ENCODE measurements at places on chromosomes 7 and 10. TPM values are rescaled to one million over a fixed set of nuclear protein-coding genes. Genes with fewer than 3 reads are reported as not detected.
A peak's percentile ranks its signal among the peaks of the same experiment; 100 is the strongest.

DNA sequence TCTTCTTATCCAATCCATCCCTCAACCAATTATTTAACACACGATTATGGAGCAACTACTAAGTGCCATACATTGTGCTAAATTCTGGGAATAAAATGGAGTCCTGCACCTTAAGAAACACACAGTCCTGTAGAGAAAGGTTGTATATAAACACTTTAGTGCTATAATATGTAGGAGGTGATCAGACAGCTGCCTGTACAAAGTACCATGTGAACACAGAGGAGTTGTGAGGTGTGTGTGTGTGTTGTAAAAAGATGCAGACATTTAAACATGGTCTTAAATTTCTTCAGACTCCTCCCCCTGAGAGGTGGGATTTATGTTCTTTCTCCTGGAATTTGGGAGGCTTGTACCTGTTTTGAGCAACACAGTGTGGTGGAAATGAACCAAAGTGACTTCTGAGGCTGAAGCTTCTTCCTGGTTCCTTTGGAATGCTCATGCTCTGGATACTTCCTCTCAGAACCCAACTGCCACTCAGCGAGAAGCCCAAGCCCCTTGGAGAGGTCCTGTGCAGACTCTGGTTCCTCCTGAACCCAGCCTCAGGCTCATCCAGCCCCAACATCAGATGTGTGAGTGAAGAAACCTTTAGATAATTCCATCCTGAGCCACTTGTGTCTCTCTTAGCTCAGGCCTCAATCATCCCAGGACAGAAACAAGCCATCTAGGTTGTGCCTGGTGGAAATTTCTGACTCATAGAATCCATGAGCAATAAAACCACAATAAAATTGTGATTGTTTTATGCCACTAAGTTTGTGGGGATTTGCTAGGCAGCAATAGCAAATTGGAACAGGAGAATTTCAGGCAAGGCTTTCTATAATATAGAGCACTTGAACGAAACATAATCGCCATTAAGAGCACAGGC lies 161.2 kb upstream of the FAM3C start:
- DNase-seq: peak; percentile 84

GRCh38 chr10:2592360-2593160 lies 474.8 kb upstream of the PFKP start:
- DNase-seq: no peak

DNA sequence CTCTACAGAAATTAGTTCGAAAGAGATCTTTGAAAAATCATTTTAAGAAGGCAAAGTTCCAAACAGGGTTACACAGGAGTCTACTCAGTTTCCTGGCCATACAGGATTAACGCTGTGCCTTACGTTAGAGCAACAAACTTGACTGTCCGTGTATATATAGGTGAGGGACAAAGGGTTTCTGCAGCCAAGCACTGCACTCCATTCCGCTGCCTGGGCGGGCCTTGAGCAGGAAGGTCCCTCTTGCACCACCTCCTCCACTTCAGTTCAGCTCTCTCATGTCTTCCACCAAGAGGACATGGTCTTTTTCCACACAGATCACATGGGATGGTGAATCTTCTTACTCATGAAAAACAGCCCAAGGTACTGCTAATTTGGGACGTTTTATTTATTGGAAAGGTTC lies 43.2 kb downstream of the MCMBP start:
- no peak for DNase-seq

DNA sequence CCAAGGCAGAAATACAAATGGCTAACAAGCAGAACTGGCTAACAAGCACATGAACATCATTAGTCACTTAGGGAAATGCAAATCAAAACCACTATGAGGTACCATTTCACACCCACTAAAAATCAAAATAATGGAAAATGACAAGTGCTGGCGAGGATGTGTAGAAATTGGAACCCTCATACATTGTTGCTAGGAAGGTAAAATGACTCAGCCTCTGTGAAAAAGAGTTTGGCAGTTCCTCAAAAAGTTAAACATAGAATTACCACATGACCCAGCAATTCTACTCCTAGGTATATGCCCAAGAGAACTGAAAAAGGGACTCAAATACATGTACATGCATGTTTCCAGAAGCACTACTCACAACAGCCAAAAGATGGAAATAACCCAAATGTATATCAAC lies 52.8 kb upstream of the ANAPC16 start:
- peak; percentile 90 for DNase-seq

DNA sequence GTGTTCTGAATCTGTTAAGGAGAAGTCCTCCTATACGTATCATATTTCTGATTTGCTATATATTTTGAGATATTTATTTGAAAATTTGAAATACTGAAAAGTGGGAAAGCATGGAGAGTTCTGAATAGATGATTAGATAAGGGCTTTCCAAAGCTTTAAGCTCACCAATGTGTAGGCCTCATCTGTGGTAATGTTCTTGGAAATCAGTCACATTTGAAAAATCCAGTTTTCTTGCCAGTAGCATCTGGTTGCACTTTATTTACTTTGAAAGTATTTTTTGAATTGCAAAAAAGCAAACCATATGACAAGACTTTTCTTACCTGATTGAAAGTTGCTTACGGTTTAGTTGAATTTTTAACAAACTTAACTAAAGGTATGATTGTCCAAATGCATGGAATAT lies 21.7 kb downstream of the ADD3 start:
- DNase-seq: no peak

DNA sequence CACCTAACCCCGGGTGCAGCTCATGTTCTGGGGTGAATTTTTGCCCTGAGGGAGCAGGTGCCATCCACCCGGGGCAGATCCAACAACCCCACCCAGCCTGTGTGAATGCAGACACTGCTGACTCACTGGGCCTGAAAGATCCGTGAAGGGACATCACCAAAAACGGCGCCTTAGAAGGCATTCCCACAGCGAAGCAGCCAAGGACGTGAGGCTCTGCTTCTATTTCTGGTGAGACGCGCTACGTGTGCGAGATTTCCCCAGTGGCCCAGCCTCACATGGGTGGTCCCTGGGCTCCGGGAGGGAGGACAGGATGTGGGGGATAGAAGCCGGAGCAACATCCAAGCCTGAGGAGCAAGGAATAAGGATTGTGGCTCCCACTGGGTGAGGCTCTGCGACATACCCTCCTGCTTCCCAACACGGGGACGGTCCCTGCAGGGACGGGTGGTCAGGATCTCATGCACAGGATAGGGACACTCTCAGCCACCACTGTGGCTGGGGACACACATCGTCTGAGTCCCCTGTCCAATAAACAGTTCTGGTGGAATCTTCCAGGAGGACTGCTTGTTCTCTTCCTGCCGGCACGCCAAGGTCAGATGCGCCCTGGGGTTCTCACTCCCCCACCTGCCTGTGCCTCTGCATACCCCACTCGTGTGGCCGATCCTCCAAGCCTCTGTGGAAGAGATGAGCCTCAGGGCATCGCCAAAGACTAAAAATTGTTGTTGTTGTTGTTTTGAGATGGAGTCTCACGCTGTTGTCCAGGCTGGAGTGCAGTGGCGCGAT lies 70.2 kb downstream of the ZRANB1 start:
- DNase-seq: no peak

GRCh38 chr10:70283445-70284399 lies at the start of gene NPFFR1:
Gene NPFFR1, minus strand, starts transcription at chr10:70284004. Its CDS starts 328 bp downstream, at chr10:70283676.
- no peak for DNase-seq

- no peak for DNase-seq
These were observed 513.3 kb downstream of the MDFIC start for GRCh38 chr7:115435178-115435577.

DNA sequence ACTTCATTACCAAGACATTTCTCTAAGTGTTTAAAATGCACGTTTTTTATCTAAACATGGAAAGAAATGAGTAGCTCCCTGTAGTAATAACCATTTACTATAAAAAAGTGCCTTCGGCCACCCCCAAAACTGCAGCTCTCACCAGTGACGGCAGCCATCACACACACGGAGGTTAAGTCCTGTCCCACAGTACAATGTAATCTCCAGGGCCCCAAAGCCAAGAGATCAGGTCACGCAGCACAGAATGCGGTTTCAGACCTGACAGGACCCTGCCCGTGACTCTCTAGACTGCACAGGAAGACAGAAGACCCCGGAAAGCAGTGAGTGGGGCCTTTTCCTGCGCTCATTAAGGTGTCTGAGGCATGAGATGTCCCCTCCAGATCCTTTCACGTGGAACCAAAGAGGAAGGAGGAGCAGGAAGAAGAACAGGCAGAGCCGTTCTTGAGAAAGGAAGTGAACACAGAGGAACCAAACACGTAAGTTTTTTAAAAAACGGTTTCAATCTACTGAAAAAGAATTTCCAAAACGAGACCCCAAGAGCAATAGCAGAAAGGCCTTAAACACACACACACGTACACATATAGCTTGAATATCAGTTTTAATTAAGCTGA lies 125.7 kb downstream of the ZMYND11 start:
- DNase-seq: no peak

DNA sequence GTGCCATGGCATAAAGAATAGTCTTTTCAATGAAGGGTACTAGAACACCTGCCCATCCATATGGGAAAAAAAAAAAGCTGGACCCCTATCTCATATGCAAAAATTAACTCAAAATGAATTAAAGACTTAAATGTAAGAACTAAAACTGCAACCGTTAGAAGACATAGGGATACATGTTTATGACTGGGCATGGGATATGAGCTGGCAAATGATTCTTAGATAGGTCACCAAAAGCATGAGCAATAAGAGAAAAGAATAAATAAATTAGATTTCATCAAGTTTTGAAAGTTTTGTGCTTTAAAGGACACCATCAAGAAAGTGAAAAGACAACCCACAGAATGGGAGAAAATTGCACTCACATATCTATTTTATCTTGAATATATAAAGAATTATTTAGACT lies 222.0 kb downstream of the ADK start:
- DNase-seq: peak; percentile 17

DNA sequence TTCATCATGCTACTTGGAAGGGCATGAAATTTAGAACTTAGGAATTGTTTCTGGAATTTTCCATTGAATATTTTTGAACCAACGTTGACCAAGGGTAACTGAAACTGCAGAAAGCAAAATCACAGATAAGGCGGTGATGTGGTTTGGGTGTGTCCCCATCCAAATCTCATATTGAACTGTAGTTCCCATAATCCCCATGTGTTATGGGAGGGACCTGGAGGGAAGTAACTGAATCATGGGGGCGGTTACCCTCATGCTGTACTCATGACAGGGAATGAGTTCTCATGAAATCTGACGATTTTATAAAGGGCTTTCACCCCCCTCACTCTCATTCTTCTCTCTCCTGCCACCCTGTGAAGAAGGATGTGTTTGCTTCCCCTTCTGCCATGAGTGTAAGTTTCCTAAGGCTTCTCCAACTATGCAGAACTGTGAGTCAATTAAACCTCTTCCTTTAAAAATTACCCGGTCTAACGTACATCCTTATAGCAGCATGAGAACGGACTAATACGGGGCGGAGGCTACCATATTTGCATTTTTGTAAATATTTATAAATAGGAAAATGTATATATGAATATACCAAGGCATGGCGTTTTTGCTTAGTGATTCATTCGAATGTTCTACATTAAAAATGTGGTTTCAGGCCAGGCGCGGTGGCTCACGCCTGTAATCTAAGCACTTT lies 12.4 kb downstream of the NMT2 start:
- DNase-seq: no peak

DNA sequence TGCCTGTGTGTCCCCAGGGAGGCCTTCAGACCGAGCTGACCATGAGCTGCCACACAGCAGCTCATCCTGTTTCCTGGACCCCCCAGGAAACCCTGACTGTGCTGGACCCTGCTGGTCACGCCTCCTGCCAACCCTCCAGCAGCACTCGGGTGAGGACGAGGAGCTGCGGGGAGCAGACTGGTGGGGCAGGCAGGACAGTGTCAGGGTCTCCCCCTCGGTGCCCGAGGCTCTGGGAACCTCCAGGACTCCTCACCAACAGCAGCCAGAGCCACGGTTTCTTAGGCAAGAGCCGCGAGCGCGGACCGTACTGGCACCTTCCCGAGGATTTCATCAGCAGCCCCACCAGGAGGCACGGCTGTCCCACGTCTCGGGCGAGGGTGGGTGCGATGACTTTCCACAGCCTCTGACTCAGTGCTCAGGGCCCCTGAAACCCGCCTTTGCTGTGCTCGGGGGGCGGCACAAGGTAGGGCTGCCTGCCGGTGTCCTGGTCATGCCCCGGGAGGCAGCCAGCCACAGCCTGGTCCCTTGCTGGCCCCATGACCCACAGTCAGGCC lies 186.9 kb downstream of the ELFN1 start:
- DNase-seq: no peak

DNA sequence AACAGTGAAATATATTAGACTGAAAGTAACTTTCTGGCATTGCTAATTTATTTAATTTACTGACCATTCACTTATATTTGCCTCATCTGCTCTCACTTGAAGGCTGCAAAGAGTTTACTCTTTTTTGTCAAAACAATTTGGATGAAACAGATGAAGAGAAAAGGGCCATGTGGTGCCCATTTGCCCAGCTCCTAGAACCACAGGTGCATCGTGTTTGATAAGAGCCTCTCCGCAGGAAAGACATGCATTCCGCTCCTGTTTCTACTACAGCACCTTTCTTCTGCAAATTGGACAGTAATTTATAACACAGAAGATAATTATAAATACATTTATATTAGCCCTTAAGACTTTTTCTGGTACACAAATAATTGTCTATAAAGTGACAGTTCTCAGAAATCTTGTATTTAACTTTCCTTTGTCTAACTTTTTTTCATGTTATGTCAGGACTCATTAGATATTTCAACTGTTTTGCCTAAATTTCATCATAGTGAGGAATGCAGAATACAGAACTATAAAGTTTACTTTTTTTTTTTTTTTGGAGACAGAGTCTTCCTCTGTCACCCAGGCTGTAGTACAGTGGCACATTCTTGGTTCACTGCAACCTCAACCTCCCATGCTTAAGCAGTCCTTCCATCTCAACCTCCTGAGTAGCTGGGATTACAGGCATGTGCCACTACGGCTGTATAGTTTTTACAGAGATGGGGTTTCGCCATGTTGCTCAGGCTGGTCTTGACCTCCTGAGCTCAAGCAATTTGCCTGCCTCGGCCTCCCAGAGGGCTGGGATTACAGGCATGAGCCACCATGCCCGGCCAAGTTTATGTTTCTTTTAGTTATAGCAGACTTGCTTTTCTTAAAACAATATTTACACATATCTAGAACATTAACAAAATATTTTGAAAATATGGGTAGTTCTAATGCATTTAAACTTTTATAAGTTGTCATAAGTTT lies 869 bp downstream of the LAMB4 start:
- no peak for DNase-seq

RARRES2 gene
- 1.7 TPM for total RNA-seq

DPYSL4 gene
- 6.0 TPM for total RNA-seq

HYCC1 gene
- 136 TPM for total RNA-seq

KAZALD1 gene
- 12.5 TPM for total RNA-seq

ACSM6 gene
- not detected for total RNA-seq
